ENCODE measurements at places on chromosomes 1 and 21.

GRCh38 chr1:78289603-78290002, 201.2 kb upstream of the PTGFR start:
- DNase-seq: no peak

- no peak for DNase-seq
These were observed at the start of gene KLHDC7A for GRCh38 chr1:18480315-18481189. Gene KLHDC7A (plus strand): TSS chr1:18480930. CDS start chr1:18480982, 52 bp downstream.

DNA sequence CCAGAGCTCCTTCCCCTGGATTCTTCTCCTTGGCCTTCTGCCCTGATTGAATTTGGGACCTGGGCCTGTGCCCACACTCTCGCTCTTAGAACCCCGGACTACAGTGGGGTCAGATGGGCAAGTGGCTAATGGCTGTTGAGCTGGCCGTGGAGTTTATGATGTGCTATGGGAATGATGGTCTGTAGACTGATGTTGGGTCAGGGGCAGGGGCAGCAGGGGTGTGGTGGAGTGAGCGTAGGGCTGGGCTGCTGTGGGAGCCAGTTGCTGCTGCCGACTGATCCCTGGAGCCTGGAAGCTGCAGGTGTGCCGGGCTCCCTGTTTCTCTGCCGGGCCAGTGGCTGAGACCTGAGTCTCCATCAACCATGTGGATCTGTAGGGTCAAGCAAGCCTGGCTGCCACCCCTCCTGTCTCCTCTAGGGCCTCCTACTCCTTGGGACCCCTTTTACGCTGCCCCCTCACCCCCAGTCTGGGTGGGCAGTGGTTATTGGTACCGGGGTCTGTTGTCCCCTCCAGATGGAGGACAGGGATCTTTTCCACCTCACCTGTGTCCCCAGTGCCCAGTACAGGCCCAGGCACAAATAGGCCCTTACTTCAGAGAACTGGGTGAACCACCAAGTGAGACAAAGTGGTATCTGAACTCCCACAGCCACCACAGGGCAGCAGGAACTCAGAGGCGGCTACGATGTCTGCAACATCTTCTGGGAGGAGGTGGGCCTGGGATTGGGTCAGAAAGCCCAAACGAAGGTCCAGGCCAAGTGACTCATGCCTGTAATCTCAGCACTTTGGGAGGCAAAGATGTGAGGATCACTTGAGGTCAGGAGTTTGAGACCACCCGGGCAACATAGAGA, 5.1 kb downstream of the PODN start:
- no peak for DNase-seq

GRCh38 chr1:239633432-239633831, 247.1 kb downstream of the CHRM3 start:
- DNase-seq: no peak

DNA sequence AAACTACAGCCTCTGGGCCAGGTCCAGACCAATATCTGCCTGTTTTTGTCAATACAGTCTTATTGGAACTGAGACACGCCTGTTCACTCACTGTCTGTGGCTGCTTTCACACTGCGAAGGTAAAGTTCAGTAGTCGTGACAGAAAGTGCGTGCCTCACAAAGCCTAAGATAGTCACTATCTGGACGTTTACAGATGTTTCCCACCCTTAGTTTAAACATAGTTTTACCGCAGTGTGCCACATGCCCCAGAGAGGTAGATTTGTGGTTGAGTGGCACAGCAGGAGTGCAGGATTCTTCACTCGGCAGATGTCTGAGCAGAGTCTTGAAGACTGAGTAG, 61.9 kb downstream of the NFASC start:
- no peak for DNase-seq

DNA sequence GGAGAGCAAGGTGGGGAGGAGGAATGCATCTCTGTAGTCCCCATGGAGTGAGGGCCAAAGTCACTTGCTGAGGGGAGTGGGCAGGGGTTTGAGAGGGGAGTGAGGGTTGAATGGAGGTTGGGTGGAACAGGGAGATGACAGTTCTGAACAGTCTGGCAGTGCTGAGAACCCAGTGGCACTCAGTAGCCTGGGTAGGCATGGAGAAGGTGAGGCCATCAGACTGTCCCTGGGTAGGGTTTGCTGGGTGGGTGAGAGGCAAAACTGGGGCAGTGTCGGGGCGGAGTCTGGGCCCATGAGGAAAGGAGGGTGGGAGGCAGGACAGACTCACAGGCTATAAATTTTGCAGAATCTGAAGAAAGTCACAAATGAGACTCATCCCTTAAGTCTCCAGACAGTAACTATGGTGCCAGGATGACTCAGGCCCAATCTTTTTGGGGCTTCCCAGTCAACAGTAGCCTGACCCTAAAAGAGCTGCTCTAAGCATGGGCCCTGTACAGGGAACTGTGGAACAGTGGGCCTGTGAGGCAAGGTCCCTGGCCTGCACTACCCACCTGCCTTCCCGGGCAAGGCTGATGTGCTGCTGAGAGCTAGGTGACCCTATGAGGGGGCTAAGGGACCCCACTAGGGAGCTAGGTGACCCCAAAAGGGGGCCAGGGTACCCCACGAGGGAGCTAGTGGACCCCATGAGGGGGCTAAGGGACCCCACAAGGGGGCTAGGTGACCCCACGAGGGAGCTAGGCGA, 51.0 kb upstream of the DMRTB1 start:
- no peak for DNase-seq

DNA sequence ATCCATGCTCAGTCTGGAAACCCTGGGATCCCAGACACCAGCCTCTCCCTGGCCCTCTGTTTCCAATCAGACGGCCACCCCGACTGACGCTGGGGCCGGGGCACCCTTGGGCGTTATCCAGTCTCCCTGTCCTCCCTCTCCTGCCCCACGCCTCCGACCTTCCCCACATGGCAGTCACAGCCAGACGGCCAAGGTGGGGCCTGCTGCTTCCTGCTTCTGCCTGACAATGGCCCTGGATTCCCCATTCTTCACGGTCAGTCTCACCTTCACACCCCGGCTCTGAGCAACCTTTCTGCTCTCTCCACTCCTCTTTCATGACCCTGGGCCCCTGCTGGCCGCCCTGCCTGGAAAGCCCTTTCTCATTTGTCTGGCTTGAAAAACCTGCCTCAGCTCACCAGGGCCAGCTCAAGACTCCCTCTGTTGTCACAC, 6.6 kb downstream of the GNG4 start:
- no peak for DNase-seq

DNA sequence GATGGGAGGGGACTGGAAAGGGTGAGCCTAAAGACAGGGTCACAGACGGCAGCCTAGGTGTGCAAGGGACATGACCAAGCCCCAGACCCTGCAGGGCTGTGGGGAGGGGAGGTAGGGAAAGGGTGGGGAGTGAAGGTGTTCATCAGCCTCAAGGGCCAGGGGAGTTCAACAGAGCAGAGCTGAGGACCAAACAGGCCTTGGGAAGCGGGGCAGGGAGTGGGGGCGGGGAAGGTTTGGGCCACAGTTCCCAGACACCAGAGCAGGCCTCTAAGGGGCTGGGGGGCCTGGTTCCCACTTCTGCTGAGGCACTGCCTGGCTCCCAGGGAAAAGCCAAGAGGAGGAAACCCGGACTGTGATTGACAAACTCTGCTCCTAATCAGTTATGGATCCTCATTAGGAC, 456.3 kb downstream of the MATN1 start:
- no peak for DNase-seq

DNA sequence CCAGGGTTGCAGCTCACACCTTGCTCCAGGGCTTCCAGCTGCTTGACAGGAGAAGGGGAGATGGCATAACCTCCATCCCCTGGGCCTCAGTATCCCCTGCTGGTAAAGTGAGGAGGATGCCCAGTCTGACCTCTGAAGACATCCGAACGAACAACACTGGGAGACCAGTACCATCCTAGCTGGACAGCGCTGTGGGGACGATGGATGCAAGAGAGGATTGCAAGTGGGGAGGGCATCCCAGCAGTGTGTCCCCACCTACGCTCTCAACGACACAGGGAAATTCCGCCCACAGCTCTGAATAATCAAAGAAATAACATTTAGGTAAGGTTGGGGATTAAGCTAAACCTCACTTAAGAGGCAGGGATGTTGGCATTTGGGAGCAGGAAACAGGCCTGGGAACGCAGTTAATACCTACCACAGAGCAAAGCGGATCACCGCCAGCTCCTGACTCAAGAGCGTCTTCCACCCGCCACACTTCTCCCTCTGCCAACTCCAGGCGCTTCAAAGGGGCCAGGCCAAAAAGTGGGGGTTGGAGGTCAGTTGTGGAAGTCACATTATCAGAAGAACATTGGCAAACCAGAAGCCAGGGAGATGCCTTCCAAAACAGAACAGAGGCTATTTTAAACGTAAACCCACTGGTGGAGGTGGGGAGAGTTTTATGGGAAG, 47.6 kb downstream of the SSBP3 start:
- no peak for DNase-seq

DNA sequence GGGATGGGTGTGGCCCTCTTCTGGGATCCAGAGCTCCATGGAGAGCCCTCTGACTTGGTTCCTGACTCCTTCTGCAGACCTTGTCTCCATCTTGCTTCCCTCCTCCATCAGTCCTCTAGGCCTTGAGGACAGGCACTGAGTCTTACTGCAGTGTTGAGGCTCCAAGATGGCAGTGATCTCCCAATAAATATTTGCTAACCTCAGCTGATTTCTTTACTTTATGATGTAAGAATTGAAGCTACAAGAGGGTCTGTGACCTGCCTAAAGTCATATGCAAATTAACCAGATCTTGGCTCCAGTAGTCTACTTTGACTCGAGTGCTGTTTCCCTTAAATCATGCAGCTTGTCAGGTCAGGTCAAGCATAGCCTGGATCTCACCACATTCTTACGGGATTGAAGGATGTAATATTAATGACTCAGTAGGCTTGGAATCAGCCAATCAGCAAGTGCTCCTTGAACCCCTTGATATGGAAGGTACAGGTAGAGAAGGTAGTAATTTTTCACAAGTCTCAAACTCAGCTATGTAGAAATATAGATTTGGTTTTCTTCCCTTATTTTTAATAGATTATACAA, 93.0 kb downstream of the CLIC6 start:
- no peak for DNase-seq

- no peak for DNase-seq
These were observed 23.7 kb downstream of the UCK2 start for GRCh38 chr1:165851034-165851658.

GRCh38 chr21:8994640-8995511, 1526.5 kb upstream of the TPTE start:
- no peak for DNase-seq

- peak; percentile 41 for DNase-seq
These were observed 86.3 kb downstream of the ACBD6 start for GRCh38 chr1:180415985-180416633.

DNA sequence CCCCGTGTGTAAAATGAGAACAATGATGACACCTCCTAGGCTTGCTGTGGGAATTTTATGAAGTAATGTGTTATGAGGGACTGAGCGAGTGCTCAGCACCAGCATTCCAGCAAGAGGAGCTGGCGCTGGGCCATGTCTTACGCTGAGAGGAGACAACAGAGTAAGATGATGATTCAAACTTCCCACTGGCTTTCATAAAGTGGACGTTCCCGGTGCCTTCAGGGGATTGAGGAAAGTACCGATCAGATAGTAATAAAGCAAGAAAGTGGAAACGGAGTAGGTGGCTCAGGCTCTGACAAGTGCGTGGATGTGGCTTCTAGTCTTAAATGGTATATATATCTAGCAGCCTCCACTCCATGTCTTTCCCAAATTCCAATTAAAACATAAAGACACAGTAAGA, 23.8 kb downstream of the EPHA10 start:
- DNase-seq: no peak

- DNase-seq: no peak
These were observed 32.6 kb upstream of the HTR1D start for GRCh38 chr1:23249787-23250454.

DNA sequence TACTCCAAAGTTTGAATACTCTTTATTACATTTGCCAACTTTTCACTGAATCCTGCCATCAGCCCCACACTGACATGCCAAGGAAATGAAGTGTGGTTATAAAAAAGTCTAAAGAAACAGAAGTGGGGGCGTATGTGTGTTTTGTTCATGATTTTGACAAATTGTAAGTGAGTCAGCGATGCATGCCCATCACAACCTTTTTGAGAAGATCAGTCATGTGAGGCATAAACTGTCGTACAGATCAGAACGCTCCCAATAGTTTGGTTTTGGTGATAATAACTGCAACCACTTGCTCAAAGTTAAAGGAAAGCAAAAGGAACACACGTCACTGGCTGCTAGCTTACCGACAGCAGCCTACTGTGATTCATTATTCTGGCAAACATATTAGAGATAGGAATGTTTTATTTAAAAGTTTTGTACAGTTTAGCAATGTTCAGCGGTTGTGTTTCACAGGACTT, 95.6 kb downstream of the RGS2 start:
- no peak for DNase-seq

GRCh38 chr1:1217621-1218523, 3.9 kb upstream of the TNFRSF4 start:
- DNase-seq: no peak

- no peak for DNase-seq
These were observed 555.6 kb downstream of the LTN1 start for GRCh38 chr21:28437061-28437460.

DNA sequence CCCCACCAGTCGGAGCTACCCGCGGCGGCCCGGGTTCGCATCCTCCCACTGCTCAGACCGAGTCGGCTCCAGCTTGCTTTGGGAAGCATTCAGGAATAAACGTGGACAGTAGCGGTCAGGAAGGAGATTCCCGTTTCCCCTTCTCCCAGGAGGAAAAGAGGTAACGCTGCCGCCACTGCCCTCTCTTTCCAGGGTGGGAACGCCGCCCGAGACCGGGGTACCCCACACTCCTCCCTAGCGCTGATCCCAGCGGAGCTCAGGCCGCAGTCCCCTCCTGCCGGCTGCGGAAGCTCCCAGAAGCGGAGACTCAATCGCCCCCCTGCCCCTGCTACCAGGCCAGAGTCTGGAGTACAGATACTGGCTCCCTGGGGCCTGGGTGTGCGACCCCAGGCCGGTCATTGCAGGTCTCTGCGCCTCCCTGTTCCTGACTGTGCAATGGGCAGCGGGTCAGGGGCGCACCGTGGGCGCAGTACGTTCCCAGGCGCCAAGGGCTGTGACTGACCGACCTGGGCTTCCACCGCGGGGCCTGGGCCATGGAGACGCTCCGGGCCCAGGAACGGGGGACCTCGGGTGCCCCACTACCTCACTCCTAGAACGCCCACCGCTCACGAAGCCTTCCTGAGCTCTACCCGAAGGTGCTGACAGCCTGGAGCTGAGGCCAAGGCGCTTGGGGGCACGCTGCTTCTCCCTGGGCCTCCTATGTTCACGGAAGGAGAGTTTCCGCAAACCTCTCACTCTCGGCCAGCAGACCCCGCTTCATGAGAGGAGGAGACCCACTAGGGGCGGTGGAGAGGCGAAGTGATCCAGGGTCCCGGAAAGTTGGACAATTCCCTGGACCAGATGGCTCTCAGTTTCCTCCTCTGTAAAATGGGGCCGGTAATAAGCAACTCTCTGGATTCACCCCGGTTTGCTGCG, 7.8 kb downstream of the DMRTA2 start:
- DNase-seq: no peak

GRCh38 chr1:47618222-47618720, 180.4 kb downstream of the FOXD2 start:
- DNase-seq: no peak

GRCh38 chr1:4754816-4755215, 100.4 kb downstream of the AJAP1 start:
- DNase-seq: no peak

GRCh38 chr1:236685917-236686814, at the start of gene ACTN2:
Gene ACTN2 (plus strand): TSS chr1:236686499. CDS start chr1:236686674, 175 bp downstream.
- DNase-seq: peak; percentile 3

- no peak for DNase-seq
These were observed 7.5 kb upstream of the LORICRIN start for GRCh38 chr1:153251988-153252387.

GRCh38 chr21:38806942-38807284, 1.2 kb downstream of the ETS2 start:
- DNase-seq: no peak

All from kidney capillary endothelial cell (primary cell).